ENCODE measurements at places on chromosomes 11 and 22.

DNA sequence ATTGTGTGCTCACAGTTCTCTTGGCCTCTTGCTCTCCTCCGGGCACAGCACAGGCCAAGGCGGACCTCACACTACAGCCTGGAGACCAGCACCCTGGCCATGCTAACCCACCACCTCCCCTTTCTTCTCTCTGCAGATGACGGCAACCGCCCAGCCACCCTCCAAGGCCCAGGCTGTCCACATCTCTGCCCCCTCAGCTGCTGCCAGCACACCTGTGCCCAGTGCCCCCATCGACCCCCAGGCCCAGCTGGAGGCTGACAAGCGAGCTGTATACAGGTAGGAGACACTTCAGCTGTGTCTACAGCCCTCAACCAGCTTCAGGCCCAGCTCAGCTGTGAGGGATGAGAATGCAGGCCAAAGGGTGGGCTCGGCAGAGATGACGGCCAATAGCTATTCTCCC lies 128.4 kb downstream of the FEZ1 start:
- no peak for DNase-seq

DNA sequence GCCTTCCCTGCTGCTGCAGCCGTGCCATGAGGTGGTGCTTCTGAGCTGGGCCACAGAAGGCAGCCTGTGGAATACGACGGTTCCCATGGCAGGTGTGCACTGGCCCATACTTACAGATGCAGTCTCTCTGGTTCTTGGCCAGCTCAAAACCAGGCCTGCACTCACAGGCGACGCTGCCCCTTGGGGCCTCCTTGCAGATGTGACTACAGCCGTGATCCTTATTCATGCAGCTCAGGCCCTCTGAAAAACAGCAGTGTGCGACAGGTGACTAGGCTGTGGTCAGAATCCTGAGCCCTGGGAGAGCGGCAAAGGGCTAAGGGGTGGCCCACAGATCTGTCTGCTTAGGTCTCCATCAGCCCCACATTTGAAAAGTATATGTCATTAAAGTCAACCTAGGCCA lies 22.1 kb downstream of the SCUBE2 start:
- DNase-seq, result no peak

DNA sequence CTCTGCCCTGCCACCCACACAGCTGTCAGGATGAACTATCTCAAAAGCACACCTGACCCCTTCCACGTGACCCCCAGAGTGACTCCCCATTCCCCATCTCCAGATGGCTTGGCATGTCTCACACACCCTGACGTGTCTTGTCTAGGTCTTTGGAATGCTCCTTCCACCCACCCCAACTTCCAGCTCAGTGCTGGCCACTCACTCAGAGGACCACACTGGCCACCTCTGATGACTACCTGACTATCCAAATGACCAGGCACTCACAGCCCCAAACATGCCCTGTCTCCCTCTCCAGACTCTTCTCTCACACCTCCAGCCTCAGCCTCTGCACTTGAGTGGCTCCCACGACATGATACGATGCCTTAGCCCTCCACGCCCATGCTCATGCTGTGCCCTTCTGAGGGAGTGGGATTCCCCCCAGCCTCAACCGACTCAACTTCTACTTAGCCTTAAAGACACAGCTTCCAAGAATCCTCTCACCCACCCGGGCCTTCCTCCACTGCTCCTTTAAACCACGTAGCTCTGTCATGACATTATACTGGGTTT lies 259.4 kb downstream of the BUD13 start:
- DNase-seq, result no peak

- no peak for DNase-seq
Measured at GRCh38 chr11:37811349-37811748, 1213.3 kb upstream of the RAG2 start.

GRCh38 chr11:1126935-1127663 lies 30.7 kb upstream of the MUC5AC start:
- DNase-seq, result no peak

- DNase-seq, result no peak
Measured at GRCh38 chr11:33325451-33325850, 68.3 kb downstream of the HIPK3 start.

DNA sequence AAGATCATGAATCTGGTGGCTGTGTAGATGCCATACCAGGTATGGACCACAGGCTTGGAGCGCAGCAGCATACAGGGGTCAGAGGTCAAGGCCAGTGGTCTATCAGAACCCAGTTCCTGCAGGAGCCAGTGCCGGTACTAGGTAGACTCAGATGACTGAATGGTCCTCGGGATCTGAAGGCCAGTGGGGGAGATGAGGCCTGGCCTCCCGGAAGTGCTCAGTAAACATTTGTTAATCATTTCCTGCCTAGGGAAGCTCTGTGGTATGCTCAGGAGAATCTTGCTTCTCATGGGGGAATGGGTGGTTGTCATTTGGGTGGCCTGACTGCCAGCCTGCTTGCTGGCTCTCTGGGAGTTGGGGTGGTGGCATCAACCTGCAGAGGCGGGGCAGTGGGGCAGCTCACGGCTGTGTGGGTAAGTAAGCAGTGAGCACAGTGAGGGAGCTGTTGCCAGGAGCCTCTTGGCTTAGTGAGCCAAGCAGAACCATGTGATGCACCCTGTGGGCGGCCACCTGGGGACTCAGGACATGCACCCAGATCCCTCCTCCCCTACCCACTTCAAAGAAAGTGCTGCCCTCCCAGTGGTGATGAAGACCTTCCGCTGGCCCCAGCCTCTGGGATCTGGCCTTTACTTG lies 33.0 kb downstream of the PTPRJ start:
- no peak for DNase-seq

- no peak for DNase-seq
Measured at GRCh38 chr11:120919045-120919444, 104.9 kb upstream of the TBCEL start.

DNA sequence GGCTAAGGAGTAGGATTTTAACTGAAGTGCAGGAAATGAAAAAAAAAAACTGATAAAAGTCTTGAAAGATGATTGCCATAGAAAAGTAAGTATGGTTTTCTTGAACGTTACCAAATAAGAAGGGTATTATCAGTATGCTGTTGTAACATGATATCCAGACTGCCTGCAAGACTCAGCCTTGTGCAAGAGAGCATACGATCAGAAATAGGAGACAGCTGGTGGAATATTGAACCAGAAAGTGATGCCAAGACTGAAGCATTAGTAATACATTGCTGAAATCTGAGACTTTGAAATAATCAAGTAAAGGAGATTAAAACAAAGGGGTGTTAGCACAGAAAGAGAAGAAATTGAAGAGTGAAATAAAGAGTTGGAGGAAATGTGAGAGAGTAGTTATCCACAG lies 452.7 kb upstream of the CNTN5 start:
- DNase-seq, result no peak

DNA sequence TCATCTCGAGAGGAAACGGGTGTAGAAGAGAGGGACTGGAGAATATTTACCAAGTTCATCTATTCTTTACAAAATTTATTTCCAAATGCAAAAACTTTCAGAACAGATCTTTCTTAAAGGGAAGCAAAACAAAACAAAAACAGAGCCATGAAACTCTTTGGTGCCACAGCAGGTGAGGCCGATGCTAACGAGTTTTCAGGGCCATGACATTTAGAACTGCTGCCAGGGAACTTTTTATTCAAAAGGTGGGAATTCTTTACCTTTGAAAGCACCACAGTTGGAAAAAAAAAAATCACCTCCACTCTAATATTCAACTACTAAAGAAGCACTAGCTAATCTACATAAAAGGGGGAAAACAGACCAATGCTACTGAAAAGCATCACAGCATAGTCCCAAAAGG lies 230.1 kb downstream of the DCDC1 start:
- no peak for DNase-seq

DNA sequence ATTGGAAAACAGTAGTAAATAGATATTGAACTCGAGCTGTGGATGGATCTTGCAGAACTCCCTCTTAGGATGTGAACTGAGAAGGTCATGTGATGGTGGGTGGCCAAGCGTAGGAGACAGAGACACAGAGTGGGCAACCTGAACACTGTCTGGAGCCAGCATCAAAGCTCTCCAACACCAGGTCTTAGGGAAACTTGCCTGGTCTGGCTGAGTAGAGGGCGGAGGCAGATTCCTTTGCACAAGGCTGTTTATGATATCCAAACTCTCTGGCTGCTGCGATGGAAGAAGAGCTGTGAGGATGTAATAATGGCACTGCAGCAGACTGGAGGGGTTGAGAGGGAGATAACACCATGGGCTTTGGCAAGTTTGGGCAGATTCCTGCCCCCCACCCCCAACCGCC lies 10.1 kb downstream of the NAV2 start:
- no peak for DNase-seq

DNA sequence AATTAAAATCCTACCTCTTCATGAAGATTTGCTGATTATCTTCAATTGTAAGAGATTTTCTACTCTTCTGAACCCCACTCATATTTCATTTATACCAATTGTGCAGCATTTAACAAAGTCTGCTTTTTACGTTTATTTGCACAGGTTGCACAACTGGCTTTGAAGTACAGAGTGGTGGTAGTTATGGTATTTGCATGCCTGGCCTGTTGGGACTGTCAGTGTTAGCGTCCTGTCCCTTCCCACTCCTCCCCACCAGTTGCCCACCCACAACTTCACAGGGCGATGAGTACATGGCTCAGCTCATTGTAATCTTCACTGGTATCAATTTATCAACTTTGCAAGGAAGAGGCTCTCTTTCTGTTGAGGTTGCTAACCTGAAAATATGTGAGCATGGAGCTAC lies 372.3 kb downstream of the AASDHPPT start:
- DNase-seq, result no peak

DNA sequence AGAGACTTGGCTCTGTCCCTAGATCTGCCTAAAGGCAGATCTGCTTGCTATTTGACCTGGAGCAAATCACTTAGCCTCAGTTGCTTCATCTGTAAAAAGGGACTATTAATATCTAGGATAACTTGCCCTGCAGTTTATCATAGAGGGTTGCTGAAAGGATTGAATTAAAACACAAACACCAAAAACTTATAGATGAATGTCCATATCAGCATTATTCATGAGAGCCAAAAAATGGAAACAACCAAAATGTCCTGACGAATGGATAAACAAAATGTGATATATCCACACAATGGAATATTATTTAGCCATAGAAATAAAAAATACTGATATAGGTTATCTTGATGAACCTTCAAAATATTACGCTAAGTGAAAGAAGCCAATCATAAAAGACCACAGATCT lies 67.2 kb downstream of the USP35 start:
- DNase-seq, result no peak

DNA sequence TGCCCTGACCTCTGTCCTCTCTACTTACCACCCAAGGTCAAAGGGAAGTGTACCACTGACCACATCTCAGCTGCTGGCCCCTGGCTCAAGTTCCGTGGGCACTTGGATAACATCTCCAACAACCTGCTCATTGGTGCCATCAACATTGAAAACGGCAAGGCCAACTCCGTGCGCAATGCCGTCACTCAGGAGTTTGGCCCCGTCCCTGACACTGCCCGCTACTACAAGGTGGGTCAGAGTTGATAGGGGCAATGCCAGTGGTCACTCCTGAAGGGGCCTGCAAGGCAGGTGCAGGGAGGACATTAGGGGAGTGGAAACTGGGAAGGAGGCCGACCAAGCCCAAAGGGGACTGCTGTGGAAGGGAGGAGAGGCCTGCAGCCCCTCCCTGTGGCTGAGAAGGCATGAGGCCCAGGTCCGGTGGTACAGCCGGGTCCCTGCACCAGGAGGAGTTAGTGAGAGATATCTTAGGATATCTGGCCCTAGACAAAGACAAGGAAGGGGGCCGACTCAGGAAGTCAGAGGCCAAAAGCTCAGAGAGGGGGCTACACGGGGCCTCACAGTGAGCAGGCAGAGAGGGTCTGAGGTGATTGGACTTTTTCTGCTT lies 17.9 kb downstream of the POLR3H start:
- no peak for DNase-seq

DNA sequence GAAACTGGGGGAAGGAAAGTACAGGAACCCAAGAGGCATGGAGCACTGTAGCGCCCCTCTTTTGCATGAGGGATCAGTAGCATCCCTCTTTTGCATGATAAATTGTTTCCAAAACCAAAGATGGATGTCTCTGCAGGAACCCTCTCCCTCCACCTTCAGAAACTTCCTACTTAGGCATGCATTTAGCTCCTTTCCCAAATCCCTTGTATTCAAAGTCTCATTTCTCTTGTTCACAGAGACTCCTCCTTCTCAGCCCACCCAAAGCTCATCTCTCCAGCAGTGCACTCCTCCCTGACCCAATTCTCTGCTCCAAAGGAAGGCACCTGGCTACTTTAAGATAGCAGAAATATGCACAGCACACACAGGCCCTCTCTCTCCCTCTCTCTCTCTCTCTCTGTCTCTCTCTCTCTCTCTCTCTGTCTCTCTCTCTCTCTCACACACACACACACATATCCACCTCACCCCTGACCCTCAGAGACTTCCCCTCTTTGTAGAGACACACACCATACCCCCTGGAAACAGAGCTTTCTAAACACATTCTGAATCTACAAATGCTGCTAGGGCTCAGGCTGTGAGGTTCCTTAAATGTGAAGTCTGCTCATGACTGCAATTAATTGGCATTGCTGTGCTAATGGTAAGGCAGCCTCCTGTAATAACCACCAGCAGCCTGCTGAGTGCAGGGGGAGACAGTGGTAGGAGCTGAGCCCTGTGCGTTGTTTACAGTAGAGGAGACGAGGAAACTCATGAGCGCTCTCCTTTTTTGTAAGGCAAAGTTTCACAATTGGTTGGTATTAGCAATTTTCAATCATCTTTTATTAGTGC lies 519.6 kb downstream of the NTM start:
- no peak for DNase-seq

- DNase-seq, result no peak
Measured at GRCh38 chr11:46668480-46669085, 31.8 kb downstream of the ARHGAP1 start.

GRCh38 chr11:12005061-12005460 lies 3.4 kb downstream of the DKK3 start:
- no peak for DNase-seq

- DNase-seq, result no peak
Measured at GRCh38 chr11:13216019-13216710, 61.4 kb upstream of the BMAL1 start.

- no peak for DNase-seq
Measured at GRCh38 chr11:927871-928270, 2.2 kb downstream of the AP2A2 start.

DNA sequence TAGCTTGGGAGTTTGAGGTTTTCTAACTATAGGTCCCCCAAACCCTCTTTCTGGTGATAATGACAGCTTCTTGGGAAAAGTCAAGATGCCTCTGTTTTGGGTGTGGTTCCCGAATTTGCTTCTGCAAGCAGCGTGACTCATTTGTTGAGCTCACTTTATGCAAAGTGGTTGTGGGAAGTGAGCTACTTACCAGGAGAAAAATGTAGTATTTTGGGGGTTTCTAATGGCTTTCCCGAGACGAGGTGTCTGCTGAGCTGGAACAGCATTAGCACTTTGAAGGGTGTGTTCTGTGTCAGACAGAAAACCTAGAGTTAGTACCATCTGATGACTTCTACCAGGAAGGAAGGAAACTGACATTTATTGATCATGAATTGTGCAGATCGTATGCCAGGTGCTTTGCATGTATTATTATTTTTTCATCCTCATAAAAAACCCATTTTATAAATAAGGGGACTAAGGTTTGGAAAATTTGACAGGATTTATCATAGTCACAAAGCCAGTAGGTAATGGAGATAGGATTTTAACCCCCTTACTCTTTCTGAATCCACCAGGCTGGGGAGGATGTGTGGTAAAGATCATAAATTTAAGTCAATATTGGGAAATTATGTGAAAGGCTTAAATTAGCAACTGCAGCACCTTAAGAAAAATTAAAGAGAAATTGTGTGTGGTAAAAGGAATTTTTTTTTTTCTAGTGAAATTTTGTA lies 108.8 kb upstream of the CD44 start:
- DNase-seq, result no peak
